ENCODE measurements at places on chromosomes 5 and 9.

DNA sequence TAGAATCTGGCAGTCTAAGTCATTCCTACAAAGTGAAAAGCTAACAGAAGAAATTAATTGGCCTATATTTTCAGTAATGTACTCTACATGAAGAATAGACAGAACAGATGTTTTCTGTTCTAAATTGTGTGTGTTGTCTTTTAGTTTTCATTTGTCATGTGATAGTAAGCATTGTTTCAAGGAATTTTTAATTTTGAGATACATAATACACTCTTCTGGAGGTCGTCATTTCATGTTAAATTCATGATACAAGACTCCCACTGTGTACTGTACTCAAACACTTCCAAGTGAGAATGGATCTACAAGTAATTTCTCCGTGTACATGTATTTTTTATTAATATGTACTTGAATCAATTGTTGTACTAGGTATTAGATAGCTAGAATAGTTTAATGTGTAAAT lies 1522.9 kb downstream of the MAT2B start:
- no peak for DNase-seq

DNA sequence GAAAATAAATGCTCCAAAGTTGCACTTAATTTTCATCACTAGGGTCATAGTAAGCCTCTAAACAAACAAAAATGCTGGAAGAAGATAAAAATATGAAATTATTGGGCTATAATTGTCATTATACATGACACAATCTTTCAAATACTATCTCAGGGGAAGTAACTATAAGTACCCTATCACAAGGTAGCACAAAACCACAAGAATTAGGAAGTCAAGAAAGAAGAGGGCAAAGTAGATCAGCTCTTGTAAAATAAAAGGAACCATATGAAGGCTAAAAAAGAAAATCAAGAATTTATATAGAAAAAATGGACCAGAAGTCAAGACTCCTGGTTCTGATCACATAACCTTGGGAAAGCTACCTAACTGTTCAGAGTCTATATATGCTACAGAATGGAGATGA lies 48.1 kb downstream of the DIAPH1 start:
- no peak for DNase-seq

- DNase-seq, result no peak
These were observed 31.5 kb downstream of the CLINT1 start for GRCh38 chr5:157827423-157827822.

GRCh38 chr5:21225223-21226064 lies 1237.4 kb upstream of the CDH18 start:
- DNase-seq, result no peak

DNA sequence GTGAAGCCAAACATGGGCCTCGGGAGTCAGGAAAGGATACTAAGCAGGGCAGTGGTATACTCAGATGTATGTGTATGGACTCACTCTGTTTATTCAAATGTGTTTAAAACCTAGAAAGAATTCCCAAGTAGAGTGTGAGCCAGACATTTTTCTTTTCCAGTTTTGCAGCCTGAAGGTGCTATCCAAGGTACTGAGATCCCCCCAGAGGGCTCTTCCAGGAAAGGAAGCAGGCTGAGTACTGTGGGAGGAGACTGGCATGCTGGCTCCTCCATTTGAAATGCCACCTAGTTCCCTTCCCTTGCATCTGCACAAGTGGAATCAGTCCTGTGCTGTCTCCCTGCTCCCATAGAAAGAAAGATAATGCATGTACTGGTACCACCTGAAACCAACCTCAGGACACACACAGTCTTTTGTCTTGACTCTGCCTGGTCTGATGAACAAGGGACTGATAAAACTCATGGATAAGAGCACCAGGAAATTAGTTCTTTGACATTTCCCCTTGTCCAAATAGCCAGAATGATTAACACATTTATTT lies 85.9 kb downstream of the HRH2 start:
- DNase-seq, result no peak
